ENCODE measurements at places on chromosomes 1 and 21. TPM values are rescaled to one million over a fixed set of nuclear protein-coding genes. Genes with fewer than 3 reads are reported as not detected.

The PLD5 gene
- total RNA-seq, result 1.1 TPM

The SAMSN1 gene
- total RNA-seq, result 2.0 TPM

The NECTIN4 gene
- total RNA-seq, result 0.15 TPM

- DNase-seq, result no peak
- no peaks in the 10 kb centered on the region for H3K4me1 ChIP-seq
- H3K4me3 ChIP-seq, result no peak overlapping the region
- no peaks in the 10 kb centered on the region for H3K36me3 ChIP-seq
- H3K27ac ChIP-seq, result no peak overlapping the region
- H3K27me3 ChIP-seq, result no peaks in the 10 kb centered on the region
Measured at GRCh38 chr1:14613926-14614325, 15.4 kb downstream of the KAZN start.

DNA sequence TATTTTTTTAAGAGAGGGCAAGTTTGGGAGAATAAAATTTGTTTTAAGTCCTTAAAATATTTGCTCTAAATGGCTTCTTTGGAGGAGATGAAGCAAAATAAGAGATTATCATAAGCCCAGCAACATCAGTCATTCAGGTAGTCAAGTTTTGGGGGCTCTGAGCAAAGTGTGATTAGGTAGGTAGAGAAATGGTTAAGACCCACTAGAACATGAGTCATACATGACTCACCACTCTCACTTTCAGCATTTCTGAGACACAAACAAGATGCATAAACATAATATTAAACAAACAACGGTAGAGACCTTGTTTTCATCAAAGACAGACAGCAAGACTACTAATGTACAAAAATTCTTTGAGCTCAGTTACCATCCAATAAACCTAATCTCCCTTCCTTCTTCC is 272.2 kb downstream of the LMO4 start:
- no peaks in the 10 kb centered on the region for H3K27me3 ChIP-seq
- H3K4me1 ChIP-seq, result no peaks in the 10 kb centered on the region
- no peak overlapping the region for H3K4me3 ChIP-seq

DNA sequence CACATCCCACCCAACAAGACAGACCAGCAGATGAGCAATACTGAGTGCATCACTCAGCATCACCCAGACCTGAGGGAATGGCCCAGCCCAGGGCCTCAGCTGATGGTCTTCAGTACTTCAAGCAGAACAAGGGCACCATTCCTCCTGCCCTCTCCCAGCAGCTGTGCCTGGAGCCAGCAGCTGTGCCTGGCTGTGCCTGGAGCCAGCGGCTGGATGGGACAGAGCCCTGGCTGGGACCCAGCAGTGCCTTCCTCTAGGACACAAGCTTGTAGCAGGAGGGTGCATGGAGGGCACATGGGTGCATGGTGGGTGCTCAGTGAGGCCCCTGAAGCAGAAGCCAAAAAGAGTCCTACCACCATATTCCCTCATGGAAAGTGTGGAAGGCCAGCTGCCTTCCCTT is 583.8 kb downstream of the NPHP4 start:
- H3K4me3 ChIP-seq, result no peak overlapping the region
- no peaks in the 10 kb centered on the region for H3K4me1 ChIP-seq
- H3K36me3 ChIP-seq, result no peaks in the 10 kb centered on the region
- no peak overlapping the region for H3K27ac ChIP-seq
- H3K27me3 ChIP-seq, result no peaks in the 10 kb centered on the region
- DNase-seq, result no peak

DNA sequence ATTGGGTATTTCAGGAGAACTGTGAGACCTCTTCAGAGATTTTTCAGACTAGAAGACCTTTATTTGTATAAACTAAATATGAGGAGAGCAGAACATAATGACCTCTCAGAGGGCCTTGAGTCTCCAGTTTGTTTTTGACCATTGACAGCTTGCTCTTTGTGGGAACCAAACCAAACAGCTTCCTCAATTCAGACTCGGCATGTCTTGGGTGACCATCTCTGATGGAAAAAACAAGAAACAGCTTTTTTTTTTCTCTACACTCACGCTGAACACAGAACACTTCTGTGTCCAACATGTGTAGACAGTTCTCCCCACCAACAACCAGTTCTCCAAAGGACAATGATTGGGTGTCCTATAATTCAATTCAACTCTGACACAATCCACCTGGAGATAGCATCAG is 11.5 kb downstream of the ATP1A4 start:
- H3K27me3 ChIP-seq, result no peaks in the 10 kb centered on the region
- no peak for DNase-seq
- H3K4me1 ChIP-seq, result no peaks in the 10 kb centered on the region

GRCh38 chr1:181504399-181504842 is 21.1 kb downstream of the CACNA1E start:
- H3K4me3 ChIP-seq, result no peak overlapping the region
- no peaks in the 10 kb centered on the region for H3K36me3 ChIP-seq
- H3K27me3 ChIP-seq, result no peaks in the 10 kb centered on the region
- H3K4me1 ChIP-seq, result no peaks in the 10 kb centered on the region
- no peak overlapping the region for H3K27ac ChIP-seq
- no peak for DNase-seq

DNA sequence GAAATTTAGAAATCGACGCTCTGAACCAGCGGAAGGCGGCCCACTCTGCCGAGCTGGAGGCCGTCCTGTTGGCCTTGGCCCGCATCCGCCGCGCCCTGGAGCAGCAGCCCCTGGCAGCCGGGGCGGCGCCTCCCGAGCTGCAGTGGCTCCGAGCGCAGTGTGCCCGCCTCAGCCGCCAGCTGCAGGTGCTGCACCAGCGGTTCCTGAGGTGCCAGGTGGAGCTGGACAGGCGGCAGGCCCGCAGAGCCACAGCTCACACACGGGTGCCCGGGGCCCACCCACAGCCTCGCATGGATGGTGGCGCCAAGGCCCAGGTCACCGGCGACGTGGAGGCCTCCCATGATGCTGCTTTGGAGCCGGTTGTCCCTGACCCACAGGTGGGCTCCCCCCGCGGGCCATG is 47.0 kb upstream of the DIP2A start:
- H3K27ac ChIP-seq, result no peak overlapping the region
- no peak for DNase-seq
- no peaks in the 10 kb centered on the region for H3K27me3 ChIP-seq
- no peak overlapping the region for H3K4me3 ChIP-seq
- H3K4me1 ChIP-seq, result no peaks in the 10 kb centered on the region

DNA sequence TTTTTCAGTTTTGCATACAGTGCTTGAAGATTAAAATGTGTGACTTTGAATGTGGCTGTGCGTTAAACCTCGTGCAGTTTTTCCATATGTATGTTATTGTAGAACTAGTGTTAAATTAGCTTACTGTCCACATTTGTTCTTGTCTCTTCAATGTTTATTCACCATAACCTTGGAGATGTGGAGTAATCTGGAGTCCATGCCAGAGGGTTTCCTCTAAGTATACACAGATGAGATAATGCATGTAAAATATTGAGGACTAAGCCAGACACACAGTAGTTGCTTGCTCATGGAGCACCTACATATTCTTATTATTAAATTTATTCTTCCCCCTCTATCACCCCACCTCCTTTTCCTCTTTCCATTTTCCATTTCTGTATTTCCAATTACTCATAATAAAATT is 7.7 kb upstream of the GIPC2 start:
- no peak overlapping the region for H3K4me3 ChIP-seq
- no peak for DNase-seq
- no peaks in the 10 kb centered on the region for H3K4me1 ChIP-seq
- H3K27ac ChIP-seq, result no peak overlapping the region
- H3K36me3 ChIP-seq, result no peaks in the 10 kb centered on the region

GRCh38 chr1:22673486-22674409 is 20.7 kb downstream of the C1QB start:
- H3K4me3 ChIP-seq, result no peak overlapping the region
- no peak overlapping the region for H3K27ac ChIP-seq
- no peaks in the 10 kb centered on the region for H3K4me1 ChIP-seq

GRCh38 chr1:5286244-5286643 is 631.8 kb downstream of the AJAP1 start:
- no peak for DNase-seq
- no peaks in the 10 kb centered on the region for H3K36me3 ChIP-seq
- H3K4me1 ChIP-seq, result no peaks in the 10 kb centered on the region
- H3K27me3 ChIP-seq, result no peaks in the 10 kb centered on the region

DNA sequence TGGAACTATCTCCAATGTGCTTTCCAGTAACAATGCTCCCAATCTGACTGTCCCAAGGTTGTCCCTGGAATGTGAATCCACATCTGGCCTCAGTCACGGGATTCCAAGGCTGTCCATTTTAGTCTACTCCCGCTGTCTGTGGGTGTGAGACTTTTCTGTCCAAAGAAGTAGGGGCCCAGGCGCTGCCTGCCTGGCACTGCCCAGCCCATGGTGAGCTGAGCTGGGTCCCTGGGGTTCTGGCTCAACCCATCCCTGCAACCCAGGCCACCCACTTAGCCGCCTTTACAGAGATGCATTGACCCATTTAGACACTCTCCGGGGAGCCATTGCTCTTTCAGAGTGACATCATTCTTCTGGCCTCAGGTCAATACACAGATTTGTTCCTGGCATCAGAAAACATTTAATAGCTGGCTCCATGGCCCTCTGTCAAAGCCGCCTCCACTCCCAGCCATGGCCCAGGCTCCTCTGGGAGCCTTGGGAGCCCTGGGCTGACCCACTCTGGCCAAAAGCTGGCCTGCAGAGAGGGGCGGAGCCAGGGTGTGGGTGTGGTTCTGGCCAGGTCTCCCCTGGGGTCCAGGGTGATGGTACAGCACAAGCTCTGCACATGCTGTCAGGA is 47.2 kb upstream of the PAX7 start:
- H3K27me3 ChIP-seq, result no peaks in the 10 kb centered on the region
- no peaks in the 10 kb centered on the region for H3K4me1 ChIP-seq
- no peak overlapping the region for H3K27ac ChIP-seq
- DNase-seq, result peak; percentile 42
- no peaks in the 10 kb centered on the region for H3K36me3 ChIP-seq

GRCh38 chr21:14657241-14658008 is 111.3 kb upstream of the SAMSN1 start:
- no peak for DNase-seq
- H3K27ac ChIP-seq, result no peak overlapping the region
- H3K4me3 ChIP-seq, result no peak overlapping the region
- no peaks in the 10 kb centered on the region for H3K36me3 ChIP-seq

GRCh38 chr1:228502522-228502921 is 15.3 kb downstream of the RNF187 start:
- DNase-seq, result no peak
- H3K4me3 ChIP-seq, result no peak overlapping the region
- H3K27me3 ChIP-seq, result no peaks in the 10 kb centered on the region
- no peaks in the 10 kb centered on the region for H3K36me3 ChIP-seq
- peaks cover 3% of the 10 kb centered on the region for H3K4me1 ChIP-seq

DNA sequence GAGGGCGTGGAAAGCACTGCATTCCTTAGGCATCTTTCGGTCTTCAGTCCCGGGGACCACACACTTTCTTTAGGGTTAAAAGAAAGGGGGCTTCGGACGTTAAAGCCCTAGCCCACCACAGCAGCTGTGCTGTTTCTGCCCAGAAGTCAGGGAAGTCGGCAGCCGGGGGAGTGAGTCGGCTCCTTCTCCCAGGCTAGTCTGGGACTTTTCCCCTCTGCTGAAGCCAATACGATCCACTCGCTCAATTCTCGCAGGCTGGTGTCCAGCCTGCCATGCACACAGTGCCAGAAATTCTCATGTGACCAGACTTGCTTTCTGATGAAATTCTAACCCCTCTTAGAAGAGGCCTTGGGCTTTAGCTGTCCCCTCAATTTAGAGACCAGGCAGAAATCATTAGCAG is 67.7 kb downstream of the BCAR3 start:
- H3K27me3 ChIP-seq, result no peaks in the 10 kb centered on the region
- peak overlapping the region; percentile 50 for H3K27ac ChIP-seq
- peaks cover 5% of the 10 kb centered on the region for H3K4me1 ChIP-seq
- DNase-seq, result peak; percentile 57

GRCh38 chr1:212529211-212529741 is 79.3 kb upstream of the ATF3 start:
- no peaks in the 10 kb centered on the region for H3K36me3 ChIP-seq
- H3K4me1 ChIP-seq, result no peaks in the 10 kb centered on the region
- no peak overlapping the region for H3K4me3 ChIP-seq
- H3K27me3 ChIP-seq, result no peaks in the 10 kb centered on the region
- DNase-seq, result no peak
- no peak overlapping the region for H3K27ac ChIP-seq

GRCh38 chr1:10639775-10640578 is 156.5 kb downstream of the CASZ1 start:
- H3K27ac ChIP-seq, result no peak overlapping the region
- DNase-seq, result peak; percentile 53
- no peak overlapping the region for H3K4me3 ChIP-seq
- H3K4me1 ChIP-seq, result peaks cover 15% of the 10 kb centered on the region

DNA sequence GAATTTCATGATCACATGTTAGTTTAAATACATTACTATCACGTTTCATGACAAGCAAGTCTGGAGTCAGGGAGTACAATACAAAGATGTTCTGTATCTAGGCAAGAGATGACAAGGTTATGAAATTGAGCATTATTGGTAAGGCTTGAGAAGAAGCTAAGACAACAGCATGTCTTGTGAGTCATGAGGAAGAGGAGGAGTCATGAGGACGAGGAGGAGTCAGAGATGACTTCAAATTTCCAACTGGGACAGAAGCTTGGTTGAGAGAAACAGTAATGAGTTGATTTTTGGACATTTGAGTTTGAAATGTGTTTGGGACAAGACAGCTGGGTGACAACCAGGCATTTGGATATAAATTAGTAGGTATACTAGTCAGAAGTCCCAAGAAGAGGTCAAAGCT is 4.3 kb upstream of the UBE2U start:
- H3K36me3 ChIP-seq, result no peaks in the 10 kb centered on the region
- no peaks in the 10 kb centered on the region for H3K27me3 ChIP-seq
- H3K27ac ChIP-seq, result no peak overlapping the region

- H3K27me3 ChIP-seq, result no peaks in the 10 kb centered on the region
- no peaks in the 10 kb centered on the region for H3K36me3 ChIP-seq
- no peak for DNase-seq
- H3K4me1 ChIP-seq, result peaks cover 24% of the 10 kb centered on the region
Measured at GRCh38 chr1:39394598-39394997, 96.8 kb upstream of the BMP8A start.

DNA sequence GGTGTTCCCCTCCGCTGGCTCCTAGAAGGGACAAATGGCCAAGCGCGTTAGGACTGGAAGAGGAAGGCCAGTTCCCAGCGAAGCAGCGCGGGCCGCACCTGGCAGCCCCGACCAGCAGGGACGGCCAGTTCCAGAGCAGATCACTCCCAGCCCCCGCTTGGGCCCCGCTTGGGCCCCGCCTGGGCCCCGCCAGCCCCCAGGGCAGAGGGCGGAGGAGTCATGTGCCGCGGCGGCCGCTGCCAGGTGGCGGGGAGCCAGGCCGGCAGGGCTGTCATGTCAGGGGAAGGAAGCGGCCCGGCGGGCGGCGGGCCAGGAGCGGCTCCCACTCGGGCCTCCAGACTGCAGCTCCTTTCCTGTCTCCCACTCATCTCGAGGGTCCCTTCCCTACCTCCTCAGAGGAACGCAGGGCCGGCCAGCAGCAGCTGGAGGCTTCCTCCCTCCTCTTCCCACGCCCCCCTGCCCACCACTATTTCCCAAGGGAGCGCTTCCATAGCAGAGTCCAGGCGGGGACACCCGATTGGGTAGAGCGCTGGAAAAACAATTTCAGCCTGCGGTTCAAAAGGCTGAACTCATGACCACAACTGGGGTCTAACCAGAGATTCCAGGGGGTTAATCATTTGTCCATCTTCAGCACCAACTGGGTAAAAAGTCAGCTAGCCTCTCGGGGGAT is 16.5 kb downstream of the ZNF697 start:
- H3K27me3 ChIP-seq, result no peaks in the 10 kb centered on the region
- H3K36me3 ChIP-seq, result no peaks in the 10 kb centered on the region
- H3K4me1 ChIP-seq, result peaks cover 26% of the 10 kb centered on the region
- peak overlapping the region; percentile 24 for H3K4me3 ChIP-seq

- H3K4me1 ChIP-seq, result no peaks in the 10 kb centered on the region
- no peak overlapping the region for H3K27ac ChIP-seq
- H3K4me3 ChIP-seq, result no peak overlapping the region
- DNase-seq, result no peak
- H3K36me3 ChIP-seq, result no peaks in the 10 kb centered on the region
- H3K27me3 ChIP-seq, result no peaks in the 10 kb centered on the region
Measured at GRCh38 chr1:29332204-29332603, 95.9 kb downstream of the PTPRU start.

Measured in ovary (tissue), 10 donors.